SK-N-DZ (cell line): ENCODE measurements at places on chromosomes 5 and 9.

- DNase-seq = no peak
Observed at GRCh38 chr9:21943464-21943863, 50.7 kb downstream of the CDKN2A start.

- DNase-seq = no peak
Observed at GRCh38 chr9:82295181-82295580, 306.6 kb downstream of the SPATA31D1 start.

DNA sequence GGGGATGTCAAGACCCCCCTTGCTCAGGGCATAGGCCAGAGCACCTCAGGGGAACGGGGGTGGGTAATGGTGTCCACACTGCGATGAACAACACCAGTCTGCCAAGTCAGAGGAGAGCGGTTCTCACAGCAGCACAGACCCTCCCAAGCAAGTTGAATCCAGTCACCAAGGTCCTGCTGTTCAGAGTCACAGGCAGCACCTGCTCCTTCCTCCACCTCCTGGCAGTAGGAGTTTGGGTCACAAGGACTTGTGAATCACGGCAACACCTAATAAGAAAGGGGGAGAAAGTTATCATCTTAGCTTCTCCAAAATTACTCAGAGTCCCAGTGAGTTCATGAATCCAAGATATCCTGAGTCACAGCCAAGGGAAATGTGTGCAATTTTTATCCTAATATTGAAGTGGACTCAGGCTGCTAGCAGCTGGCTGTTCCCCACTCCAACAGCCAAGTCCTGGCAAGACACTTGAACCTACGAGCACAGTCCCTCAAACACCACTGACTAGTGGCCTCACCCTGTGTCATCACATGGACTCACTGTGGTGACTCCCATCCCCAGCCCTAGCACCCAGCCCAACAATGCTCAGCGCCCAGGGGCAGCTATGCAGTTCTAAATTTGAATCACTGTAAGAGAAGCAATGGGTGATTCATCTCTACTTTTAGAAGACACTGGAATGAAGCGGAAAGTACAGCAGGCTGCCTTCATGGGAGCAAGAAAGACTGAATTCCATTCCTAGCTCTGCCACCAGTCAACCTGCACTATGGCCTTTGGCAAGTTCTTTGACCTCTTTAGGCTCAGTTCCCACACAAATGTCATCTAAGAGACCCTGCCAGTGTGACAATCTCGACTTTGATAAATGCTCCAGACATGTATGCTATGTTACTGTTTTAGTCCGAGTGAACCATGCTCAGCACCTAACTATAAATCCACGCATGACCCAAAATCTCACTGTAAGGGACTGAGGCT lies 113.7 kb downstream of the KLHL3 start:
- DNase-seq = no peak

GRCh38 chr9:82412586-82413305 lies 424.2 kb downstream of the SPATA31D1 start:
- DNase-seq = no peak

DNA sequence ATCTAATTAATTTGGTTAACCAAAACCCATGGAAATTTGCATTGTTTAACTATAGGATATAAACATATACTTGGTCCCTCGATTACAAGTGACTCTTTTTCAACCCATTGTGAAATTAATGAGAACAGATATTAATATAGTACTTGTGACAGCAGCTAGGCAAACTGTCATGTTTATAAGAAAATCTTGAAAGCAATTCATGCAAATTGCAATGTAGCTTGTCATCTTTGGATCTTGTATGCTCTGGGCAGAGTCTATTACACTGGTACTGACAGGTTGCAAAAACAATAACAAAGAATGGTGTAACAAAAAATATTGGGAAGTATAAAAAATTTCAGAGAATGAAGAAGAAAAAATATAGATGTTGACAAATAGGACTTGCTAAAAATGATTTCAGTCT lies 941.0 kb downstream of the DNAH5 start:
- DNase-seq = no peak
